ENCODE measurements at places on chromosomes 2 and 18.

- no peak for DNase-seq
Observed at GRCh38 chr2:9261231-9261883, 54.7 kb downstream of the ASAP2 start.

- no peak for DNase-seq
Observed at GRCh38 chr2:198880986-198881385, 576.8 kb downstream of the SATB2 start.

- DNase-seq: no peak
Observed at GRCh38 chr2:95024371-95024770, 1.1 kb upstream of the MAL start.

- DNase-seq: no peak
Observed at GRCh38 chr2:55428258-55428657, 8.6 kb upstream of the CCDC88A start.

DNA sequence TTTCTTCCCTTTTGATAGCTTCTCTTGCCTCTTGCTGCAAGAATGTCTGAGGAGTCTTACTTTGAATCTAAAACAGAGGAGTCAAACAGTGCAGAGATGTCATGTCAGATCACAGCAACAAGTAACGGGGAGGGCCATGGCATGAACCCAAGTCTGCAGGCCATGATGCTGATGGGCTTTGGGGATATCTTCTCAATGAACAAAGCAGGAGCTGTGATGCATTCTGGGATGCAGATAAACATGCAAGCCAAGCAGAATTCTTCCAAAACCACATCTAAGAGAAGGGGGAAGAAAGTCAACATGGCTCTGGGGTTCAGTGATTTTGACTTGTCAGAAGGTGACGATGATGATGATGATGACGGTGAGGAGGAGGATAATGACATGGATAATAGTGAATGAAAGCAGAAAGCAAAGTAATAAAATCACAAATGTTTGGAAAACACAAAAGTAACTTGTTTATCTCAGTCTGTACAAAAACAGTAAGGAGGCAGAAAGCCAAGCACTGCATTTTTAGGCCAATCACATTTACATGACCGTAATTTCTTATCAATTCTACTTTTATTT, 133.5 kb upstream of the CDCA7 start:
- DNase-seq: no peak

DNA sequence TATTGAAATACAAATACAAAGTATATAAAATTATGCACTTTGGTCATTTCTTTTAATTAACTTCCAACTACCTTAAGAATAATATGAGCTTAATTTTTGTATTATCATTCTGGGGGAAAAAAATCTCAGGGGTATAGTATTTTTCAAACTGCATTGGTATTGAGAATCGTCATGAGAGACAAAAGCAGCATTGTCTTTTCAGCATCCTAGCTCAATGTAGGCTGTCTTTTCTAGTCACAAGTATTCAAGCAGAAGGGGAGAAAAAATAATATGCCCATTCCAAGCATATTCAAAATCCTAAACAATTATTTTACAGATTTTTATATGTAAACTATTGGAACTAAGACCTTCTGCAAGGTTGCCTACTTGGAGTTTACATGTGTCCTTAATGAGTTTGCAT, 693.3 kb downstream of the LRP1B start:
- DNase-seq: no peak

DNA sequence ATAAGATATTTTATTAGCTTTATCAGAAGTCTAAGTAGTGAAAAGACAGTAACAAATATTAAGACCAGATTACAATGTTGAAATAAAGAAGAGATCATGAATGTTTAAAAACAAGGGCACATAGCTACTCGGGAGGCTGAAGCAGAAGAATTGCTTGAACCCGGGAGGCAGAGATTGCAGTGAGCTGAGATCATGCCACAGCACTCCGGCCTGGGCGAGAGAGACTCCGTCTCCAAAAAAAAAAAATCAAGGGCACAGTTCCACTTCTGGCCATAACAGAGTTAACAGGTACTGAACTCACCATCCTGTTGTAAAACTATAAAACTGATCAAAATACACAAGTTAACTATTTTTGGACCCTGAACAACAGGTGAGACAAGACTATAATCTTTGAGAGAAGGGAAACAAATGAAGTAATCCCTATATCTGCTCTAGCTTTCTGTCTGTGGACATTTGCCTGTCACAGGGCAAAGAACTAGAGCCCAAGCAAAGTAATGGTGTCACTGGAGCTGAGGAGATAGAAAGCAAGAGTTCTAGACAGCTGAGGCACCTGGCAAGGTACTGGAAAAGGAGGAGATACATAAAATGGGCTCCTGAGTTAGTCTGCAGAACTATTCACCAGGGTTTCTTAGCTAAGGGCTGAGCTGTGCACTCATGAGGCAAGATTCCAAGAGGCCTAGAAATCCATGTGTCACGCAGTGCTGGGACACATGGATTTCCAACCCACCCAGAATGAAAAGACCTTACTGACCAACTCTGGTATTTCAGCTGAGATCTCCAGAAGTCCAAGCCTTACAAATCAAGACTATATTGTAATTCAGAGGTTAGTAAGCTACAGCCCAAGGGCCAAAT, 15.2 kb downstream of the MMADHC start:
- DNase-seq: no peak

- no peak for DNase-seq
Observed at GRCh38 chr2:19505199-19506136, 147.0 kb upstream of the OSR1 start.

GRCh38 chr2:206716623-206717022, 1.6 kb downstream of the DYTN start:
- no peak for DNase-seq

DNA sequence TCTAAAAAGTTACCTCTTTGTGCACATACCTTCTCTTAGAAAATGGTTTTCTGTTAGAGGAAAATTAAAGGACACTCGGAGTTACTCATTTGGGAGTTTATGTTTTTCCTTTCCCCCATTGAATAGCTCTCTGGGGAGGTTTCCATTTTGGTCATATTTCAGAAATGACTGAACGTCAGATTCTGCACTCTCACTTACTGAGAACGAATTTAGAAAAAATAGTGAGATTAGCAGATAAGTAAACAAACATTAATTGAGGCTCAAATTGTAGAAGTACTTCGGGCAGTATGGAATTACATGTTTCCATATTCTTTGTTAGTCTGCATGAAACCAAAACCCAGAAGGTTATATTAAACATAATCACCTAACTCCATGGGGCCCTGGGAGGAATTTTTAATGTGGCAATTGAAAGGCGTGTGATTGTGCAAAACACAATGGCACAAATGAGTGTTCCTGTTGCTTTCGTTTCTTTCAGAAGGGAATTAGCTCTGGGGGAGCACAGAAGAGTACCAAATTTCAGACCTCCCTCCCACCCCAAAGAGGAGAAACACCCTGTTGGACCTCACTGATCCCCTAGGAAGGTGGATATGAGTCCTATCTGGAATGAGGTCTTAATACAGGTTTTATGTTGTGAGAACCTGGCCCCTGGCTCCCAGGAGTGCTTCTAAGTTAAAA, 212.3 kb downstream of the BCL2 start:
- DNase-seq: no peak

GRCh38 chr2:233926806-233927205, 9.6 kb downstream of the TRPM8 start:
- no peak for DNase-seq

- no peak for DNase-seq
Observed at GRCh38 chr2:64727013-64727767, 73.5 kb upstream of the SERTAD2 start.

- no peak for DNase-seq
Observed at GRCh38 chr18:33115917-33116316, 324.6 kb downstream of the CCDC178 start.

GRCh38 chr2:125371867-125372266, 1284.1 kb upstream of the GYPC start:
- no peak for DNase-seq

GRCh38 chr18:34771958-34772357, 61.9 kb downstream of the DTNA start:
- DNase-seq: no peak

DNA sequence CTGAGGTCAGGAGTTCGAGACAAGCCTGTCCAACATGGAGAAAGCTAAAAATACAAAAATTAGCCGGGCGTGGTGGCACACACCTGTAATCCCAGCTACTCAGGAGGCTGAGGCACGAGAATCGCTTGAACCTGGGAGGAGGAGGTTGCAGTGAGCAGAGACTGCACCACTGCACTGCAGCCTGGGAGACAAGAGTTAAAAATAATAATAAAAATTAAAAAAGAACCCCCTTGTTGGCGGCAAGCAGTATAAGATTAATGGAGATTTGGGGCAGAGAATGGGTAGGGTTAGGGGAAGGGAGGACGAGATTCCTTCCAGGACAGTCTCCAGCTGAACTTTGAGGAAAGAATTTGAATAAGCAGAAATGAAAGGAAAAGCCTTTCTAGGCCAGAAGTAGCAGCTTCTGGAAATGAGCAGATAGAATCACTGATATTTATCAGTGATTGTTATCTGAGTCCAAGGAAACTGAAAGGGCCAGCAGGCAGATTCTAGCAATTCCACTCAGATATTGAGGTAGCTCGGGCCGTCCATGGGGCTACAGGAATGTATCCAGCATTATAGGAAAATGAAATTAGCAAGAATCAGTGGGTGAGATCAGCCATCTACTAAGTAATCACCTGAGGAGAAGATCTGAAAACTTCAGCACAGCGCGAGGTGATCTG, 7.0 kb upstream of the MYCN start:
- no peak for DNase-seq

DNA sequence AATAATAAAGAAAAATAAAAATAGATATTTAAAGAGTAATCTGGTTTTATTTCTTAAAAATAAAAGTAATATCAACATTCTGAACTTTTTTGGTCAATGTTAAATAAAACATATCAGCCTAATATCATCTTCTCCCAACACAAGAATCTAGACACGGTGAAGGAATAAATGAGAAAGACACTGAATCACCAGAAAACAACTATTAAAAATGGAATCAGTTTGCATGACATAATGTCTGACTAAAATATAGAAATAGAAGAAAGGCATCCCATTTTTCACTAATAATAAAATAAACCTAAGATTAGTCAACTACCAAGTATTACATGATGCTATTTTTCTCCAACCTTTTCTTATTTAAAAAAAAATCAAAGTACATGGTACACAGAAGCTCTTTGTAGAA, 30.8 kb upstream of the TNFAIP6 start:
- no peak for DNase-seq

DNA sequence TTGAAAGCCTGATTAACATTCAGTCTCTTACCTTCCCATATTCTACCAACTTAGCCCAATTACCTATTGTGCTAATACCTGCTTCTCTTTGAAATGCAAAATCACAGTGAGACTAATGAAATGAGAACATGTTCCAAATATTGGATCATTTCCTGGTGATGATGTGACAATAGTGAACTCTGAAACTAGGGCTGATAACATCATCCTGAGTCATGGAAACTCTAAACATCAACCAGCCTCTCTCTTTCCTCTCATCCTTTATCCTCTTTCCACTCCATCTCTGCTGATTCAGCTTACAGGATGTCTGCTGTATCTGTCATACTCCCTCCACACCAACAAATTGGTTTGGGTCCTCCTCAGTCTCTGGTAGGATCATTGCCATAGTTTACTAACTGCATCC, 98.8 kb upstream of the NCKAP5 start:
- no peak for DNase-seq

Data from effector memory CD8-positive, alpha-beta T cell (primary cell).